ENCODE measurements at places on chromosomes 6 and 20.

- no peak for DNase-seq
These were observed 1.7 kb downstream of the PMEPA1 start for GRCh38 chr20:57707849-57708693.

DNA sequence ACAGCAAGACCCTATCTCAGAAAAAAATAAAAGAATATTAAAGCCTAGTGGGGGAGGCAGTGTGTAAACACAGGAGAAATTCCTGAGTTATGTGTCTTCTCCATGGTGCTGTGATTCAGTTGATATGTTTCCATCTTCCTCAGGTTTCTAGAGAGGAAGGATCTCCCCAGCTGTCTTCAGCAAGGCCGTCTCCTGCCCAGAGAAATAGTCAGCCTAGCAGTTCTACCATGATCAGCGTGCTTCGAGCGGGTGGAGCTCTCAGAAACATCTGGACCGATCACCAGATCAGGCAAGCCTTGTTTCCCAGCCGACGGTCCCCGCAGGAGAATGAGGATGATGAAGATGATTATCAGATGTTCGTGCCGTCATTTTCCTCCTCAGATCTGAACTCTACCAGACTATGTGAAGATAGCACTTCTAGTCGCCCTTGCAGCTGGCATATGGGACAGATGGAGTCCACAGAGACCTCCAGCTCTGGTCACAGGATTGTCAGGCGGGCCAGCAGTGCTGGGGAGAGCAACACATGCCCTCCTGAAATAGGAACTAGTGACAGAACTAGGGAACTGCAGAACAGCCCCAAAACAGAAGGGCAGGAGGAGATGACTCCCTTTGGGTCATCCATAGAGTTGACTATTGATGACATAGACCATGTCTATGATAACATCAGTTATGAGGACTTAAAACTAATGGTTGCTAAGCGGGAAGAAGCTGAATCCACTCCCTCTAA, 34.9 kb upstream of the MTHFD1L start:
- no peak for DNase-seq

GRCh38 chr6:81515562-81516453, 236.7 kb downstream of the TENT5A start:
- DNase-seq: no peak

DNA sequence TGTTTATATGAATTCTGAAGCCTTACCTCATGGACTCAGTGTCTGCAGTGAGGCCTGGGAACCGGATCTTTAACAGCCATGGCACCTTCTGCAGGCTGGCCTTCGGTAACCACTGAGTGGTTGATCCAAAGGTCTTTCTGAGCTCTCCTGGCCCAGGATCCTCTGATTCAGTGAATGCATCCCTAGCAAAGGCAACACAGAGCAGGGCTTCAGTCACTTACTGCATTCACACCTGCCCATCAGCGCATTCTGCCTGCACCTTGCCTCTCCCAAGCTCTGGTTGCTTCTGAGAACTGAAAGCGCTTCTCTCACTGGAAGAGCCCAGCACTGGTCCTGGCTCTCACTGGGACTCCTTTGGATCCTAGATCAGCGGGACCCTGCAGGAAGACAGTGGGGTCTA, 8.4 kb upstream of the CST9 start:
- DNase-seq: no peak

GRCh38 chr20:58668901-58669286, 17.8 kb downstream of the STX16 start:
- DNase-seq: no peak

- no peak for DNase-seq
These were observed 345.2 kb downstream of the ARHGAP18 start for GRCh38 chr6:129364767-129365166.

DNA sequence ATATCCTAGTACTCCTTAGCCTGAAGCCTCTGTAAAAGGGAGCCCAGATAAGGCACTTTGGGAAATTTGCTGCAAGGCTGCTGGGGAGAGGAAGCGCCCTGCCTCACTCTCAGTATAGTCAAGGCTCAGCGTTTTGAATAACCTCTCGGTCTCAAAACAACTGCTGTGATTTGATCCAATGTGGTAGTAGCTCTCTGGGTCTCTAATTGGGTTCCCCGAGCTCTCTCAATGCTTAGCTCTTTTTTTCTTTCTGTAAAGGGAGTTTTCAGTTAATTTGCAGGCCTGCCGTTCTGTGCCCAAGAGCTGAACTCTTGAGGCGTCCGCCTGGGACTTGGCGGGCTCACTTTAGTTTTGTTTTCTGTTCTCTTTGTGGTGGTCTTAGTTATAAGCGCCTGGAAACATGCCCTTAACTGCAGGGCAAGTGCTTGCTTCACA, 41.2 kb downstream of the ZHX3 start:
- no peak for DNase-seq

- no peak for DNase-seq
These were observed 25.7 kb downstream of the ZDHHC14 start for GRCh38 chr6:157406661-157407060.

- no peak for DNase-seq
These were observed 259.4 kb upstream of the HSF2 start for GRCh38 chr6:122140031-122140430.

DNA sequence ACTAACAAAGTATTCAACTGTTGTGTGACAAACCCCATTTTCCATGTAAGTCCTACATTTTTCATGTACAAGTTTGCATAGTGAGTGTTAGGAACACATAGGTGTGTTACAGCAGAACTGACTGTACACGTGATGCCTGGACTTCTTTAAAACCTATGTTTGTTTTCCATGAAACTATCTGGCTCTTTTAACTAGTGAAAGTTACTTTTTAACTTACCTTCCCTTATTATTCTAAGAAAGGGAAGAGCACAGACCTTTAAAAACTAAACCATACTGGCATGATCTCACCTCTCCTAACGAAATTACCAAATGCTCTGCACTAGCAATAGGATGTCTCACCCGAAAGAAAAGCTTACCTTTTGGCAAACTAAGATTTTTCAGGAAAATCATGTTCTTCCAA, 87.8 kb downstream of the CENPW start:
- no peak for DNase-seq

DNA sequence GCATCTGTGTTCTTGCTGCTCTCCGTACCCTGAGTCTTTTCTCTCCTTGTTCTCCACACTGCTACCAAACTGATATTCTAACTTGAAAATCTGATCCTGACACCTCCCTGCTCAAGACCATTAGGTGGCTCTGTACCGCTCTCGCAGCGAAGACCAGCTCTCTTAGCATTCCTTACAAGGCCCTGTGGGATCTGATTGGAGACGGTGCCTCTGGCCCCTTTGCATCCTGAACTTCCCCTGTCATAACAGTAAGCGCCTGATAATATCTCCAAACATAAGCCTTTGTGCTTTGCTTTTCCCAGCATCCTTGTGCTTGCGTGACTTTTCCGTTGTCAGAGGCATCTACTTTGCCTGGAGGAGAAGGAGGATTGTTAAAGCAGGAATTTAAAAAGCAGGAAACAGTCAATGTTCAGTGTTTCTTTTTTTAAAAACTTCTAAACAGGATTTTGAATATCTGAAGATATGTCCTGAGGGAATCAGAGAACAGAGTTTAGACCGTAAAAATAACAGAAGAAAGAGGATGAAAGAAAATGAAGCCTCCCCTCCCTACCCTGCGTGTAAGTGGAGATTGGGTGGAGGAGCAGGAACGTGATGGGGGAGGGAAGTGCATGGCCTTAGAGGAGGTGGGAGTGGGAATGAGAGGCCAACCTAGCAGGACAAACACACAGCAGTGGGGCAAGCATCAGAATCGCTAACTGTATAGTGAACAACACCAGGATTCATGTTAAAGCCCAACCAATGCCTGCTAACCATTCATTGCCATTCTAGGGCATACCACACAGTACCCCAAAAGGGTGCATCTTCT, 89.2 kb upstream of the STMND1 start:
- DNase-seq: no peak

GRCh38 chr6:3918469-3918868, 69.3 kb downstream of the FAM50B start:
- DNase-seq: no peak

- no peak for DNase-seq
These were observed 2.7 kb downstream of the KIAA0408 start for GRCh38 chr6:127456465-127456864.

DNA sequence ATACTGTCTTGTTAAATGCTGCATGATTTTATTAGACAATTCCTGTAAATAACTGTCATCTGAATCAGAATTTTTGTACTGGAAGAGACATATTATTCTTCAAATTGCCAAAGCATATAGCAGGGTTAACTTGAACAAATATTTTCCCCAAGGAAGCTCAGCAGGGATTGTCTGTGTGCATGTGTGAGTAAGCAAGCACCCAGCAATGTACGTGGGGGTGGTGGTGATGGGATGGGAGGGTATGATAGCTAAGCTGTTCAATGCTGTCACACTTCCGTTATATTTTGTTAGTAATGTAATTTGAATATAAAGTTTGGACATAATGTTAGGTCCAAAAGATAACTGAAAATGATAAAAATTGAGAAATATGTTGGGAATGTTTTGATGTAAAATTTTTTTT, 118.1 kb downstream of the MYB start:
- DNase-seq: no peak

DNA sequence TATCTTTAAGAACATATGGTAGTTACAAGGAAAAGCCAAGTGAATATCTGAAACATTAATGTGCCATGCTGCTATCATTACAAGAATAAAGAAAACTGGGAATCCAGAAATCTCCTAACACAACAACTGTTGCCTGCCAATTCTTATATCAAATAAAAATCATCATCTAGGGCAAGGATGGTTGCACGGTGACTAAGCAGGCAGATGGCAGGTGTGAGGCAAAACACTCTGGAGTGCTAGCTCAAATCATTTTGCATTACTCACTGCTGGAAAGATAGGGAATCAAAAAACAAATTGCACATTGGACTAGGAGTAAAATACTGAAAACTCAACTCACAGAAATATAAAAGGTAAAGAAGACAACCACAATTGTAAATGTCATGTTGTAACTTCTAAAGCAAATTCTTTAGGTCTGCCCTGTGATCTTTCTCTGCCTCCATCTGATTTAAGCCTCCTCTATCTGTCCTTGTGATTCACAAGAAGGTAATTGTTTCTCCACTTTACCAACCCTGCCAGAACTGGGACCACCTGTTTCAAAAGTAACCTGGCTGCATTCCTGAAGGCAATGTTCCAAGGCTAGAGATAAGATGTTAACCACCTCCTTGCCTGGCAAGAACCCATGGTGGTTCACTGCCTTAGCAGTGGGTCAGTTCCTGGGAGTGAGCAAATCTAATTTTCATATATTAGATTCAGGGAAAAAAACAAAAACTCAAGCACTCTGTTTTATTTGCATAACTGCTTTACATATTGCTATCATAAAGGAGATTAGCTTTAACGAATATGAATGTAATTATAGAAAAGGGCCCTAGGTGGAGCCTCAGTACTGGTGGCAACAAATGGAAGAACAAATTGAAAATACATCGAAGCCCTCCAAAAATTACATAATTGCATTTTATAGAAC, 33.1 kb upstream of the LCA5 start:
- DNase-seq: no peak

DNA sequence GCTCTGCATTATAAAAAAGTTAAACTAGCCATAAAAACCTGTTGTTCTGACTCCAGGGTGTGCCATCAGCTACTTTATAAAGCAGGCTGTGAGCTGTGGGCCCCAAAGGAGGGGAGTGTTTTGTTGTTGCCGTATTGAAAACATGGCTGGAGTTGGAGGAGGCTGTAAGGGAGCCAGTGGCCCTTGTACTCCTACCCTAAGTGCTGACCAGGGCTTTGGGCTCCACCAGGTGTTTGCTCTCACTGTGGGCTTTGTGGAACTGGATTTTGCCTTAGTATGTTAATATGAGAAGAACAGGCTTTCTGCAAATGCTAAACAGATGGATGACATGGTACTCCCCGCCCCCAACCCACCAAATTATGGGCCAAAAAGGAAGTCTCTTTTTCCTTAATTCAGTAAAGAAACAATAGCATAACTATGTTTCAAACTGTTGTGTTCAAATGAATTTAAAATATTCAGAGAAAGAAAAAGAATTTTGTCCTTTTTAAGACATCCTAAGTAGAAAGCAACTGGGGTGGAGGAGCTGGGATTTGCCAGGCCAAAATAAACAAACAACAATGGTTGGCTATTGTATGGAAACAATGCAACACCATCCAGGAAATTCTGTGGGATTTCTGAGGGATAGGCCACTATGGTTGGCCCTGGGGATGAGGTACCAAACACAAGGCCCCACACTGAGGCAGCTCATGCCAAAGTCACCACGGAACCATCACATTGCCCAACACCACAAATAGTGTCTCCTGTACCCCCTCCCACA, 63.3 kb downstream of the PLCG1 start:
- DNase-seq: no peak

- no peak for DNase-seq
These were observed 137.2 kb downstream of the KIF13A start for GRCh38 chr6:17850281-17850680.

DNA sequence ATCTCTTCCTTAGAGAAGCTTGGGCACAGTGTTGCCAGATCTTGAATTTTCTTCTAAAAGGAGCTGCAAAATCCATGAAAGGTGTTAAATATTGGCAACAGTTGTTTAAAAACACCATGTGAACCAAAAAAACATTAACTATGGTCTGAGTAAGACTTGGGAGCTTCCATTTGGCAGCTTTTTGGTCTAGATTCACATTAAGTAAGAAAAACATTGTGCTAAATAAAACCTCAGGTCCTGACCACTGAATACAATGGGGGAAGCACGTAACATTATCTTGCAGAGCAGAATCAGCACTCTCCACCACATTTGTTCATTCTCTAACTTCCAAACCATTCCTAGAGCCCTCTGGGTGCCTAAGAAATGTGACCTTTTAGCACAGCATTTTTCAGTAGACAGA, 437.6 kb upstream of the PLCB4 start:
- no peak for DNase-seq

- no peak for DNase-seq
These were observed 171.3 kb downstream of the FAXC start for GRCh38 chr6:99178168-99178567.

- no peak for DNase-seq
These were observed 18.8 kb downstream of the EFCAB8 start for GRCh38 chr20:32877507-32877906.

- no peak for DNase-seq
These were observed 43.6 kb upstream of the SLC22A23 start for GRCh38 chr6:3500262-3501014.

GRCh38 chr20:5642155-5642981, 107.8 kb upstream of the SHLD1 start:
- DNase-seq: no peak

GRCh38 chr6:76441875-76442274, 369.4 kb upstream of the IMPG1 start:
- DNase-seq: no peak

GRCh38 chr20:50369225-50370035, 140.8 kb upstream of the PTPN1 start:
- no peak for DNase-seq

DNA sequence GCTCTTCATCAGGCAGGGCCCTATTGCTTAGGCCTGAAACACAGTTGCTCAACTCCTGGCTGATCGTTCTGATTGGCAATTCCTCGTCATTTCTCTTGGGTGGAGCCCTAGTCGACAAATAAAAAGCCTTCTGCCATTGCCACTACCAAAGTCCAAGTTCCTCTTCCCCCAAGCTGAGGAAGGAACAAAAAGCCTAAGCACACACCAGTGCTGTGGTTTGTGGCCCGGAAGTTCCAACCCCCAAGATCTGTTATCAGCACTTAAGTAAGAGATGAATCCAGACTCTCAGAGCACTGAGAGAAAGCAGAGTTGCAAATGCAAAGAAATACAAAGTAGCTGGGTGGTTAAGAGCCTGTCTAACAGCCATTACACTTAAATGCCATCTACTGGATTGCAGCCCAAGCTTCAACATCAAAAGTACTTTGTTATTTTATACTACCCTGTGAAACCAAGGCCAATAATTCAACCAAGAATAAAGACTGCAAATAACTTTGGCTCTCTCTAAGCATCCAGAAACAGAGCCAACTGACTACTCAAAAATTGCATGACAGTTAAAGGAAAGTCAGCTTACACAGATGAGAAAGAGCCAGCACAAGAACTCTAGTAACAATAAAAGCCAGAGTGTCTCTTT, 1024.0 kb downstream of the GRIK2 start:
- no peak for DNase-seq
